ENCODE measurements at places on chromosomes 4 and X.

- DNase-seq, result no peak
Measured at GRCh38 chrX:150303386-150304097, 59.6 kb upstream of the MAMLD1 start.

DNA sequence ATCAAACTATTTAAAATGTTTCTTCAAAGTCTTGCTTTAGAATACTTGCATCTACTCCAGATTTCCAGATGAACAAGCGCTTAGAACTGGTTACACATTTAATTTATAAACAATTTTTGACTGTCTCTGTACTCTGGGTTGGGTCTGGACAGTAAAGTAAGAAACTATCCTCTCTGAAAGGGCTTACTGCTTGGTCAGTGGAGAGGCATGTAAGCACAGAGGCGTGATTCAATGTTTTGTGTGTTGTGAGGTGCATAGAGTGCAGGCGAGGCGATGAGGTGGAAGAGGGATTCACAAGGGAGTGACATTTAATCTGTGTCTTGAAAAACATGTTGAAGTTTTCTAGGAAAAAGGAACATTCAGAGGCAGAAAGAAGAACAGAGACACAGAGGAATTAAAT, 231.4 kb downstream of the VEGFC start:
- DNase-seq, result no peak

DNA sequence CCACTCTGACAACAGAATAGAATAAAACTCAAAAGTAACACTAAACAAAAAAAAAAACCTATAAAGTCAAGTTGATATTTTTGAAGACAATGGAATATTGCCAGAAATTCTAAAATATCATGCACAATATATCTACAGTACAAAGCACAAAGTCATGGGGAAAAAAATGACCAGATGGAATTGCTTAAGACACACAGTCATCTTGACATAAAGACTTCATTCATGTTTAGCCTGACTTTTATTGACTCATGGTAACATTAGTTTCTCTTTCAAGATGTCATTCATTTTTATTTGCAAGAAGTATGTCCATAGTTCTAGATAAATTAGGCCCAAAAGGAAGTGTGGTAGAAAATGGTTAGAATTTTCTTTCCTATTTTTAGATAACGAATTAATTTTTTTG, 259.1 kb downstream of the CAMK2D start:
- DNase-seq, result peak; percentile 3

GRCh38 chr4:110087070-110087708, 111.2 kb downstream of the ELOVL6 start:
- DNase-seq, result peak; percentile 38

GRCh38 chrX:140918398-140919038, 83.9 kb upstream of the SPANXB1 start:
- DNase-seq, result peak; percentile 19
